ENCODE measurements at places on chromosomes 16 and 17. TPM values are rescaled to one million over a fixed set of nuclear protein-coding genes. Genes with fewer than 3 reads are reported as not detected.

Gene SEC14L5
- 0.13 TPM for total RNA-seq

Gene RNU2-1
- total RNA-seq = not detected

Gene ANKS3
- total RNA-seq = 21.8 TPM

Gene SPN
- not detected for total RNA-seq

Gene RUNDC1
- 7.6 TPM for total RNA-seq

Gene SHISA9
- total RNA-seq = not detected

Gene ZNF598
- 12.3 TPM for total RNA-seq

Gene SCPEP1
- total RNA-seq = 75.9 TPM

Gene FBXW10
- under 0.01 TPM for total RNA-seq

Gene ACSM5
- total RNA-seq = 0.26 TPM

Gene NPTX1
- 163 TPM for total RNA-seq

Gene EPX
- total RNA-seq = not detected

Gene OR3A3
- not detected for total RNA-seq

Gene SPNS2
- total RNA-seq = 0.66 TPM

Gene KRT33B
- total RNA-seq = not detected

Gene KRTAP4-6
- not detected for total RNA-seq

Gene CCDC78
- 0.79 TPM for total RNA-seq

Gene KRTAP16-1
- not detected for total RNA-seq

Gene MT1H
- not detected for total RNA-seq

Gene KCNAB3
- total RNA-seq = 0.13 TPM

Gene CFAP52
- total RNA-seq = 0.06 TPM

Gene RNF222
- not detected for total RNA-seq

Gene STARD3
- total RNA-seq = 21.4 TPM

Gene ABCA6
- 127 TPM for total RNA-seq

Gene CTRL
- total RNA-seq = 0.75 TPM

Gene SOX9
- total RNA-seq = 3.0 TPM

Gene MT1M
- 2.0 TPM for total RNA-seq

Gene SDR42E1
- total RNA-seq = under 0.01 TPM

Gene ARL5C
- under 0.01 TPM for total RNA-seq

Gene SLC35G3
- not detected for total RNA-seq

Gene PHLPP2
- total RNA-seq = 5.5 TPM

Gene TP53TG3C
- total RNA-seq = not detected
